HFF-Myc (cell line): ENCODE measurements at places on chromosomes 4 and X.

GRCh38 chr4:149605601-149606378 is 209.9 kb downstream of the IQCM start:
- DNase-seq = peak; percentile 21

GRCh38 chrX:138020941-138021340 is 455.0 kb downstream of the ZIC3 start:
- no peak for DNase-seq

GRCh38 chr4:169226565-169226964 is 44.2 kb downstream of the SH3RF1 start:
- DNase-seq = no peak

- DNase-seq = no peak
Observed at GRCh38 chr4:38529189-38530115, 134.5 kb upstream of the KLF3 start.

DNA sequence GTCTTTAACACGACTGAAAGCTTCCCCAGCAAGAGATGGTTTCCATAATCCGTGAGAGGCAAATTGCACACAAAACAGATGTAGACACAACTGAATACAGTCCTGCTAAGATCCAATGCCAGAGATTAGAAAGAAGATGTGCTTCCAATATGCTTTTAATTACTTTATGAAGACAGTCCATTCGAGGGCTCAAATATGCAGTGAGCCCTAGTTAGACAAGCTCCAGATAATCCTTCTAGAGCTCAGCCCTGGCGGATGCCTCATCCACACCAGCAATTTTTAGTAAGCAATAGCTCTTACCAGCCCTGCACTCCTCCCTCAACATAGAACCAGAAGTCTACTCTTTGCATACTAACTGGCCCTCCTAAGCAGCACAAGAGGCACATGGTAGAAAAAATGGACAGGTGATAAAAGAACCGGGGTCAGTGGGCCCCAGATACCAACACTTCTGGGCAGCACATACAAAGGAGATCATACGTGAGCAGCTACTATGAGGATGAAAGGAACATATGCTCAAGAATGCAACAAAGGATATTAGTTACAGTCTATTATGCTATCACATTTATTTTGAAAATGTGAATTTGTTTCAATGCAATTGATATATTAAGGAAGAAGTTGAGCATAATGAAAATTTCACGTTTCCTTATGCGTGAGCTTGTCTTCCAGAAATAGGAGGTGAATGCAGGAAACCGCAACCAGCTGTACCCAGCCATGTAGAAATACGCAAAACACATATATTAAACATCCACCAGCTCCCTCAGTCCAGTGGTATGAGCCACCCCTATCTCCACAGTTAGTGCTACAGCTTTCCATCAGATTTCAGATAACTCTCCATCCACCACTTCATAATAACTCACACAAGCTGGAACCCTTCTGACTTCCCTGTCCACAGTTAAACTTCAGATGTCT is 34.3 kb downstream of the GPC4 start:
- DNase-seq = no peak

DNA sequence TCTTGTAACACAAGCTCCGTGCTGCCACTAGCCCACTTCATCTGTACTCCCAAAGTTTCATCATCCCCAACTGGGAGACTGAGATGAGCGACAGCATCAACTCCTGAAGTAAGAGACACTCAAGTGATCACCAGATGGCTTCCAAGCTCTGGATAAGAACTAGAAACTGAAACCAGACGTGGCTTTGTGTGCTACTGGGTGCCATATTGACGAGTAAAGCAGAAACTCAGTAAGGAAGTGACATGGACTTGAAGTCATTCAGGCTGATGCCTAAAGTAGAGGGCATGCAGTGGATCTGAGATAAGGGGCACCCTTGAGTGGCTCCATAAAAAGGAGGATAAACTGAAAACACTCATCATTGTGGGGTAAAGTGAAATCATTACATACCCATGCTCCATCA is 72.4 kb downstream of the PCYT1B start:
- DNase-seq = no peak

GRCh38 chr4:178415925-178416324 is 973.7 kb upstream of the AGA start:
- no peak for DNase-seq

DNA sequence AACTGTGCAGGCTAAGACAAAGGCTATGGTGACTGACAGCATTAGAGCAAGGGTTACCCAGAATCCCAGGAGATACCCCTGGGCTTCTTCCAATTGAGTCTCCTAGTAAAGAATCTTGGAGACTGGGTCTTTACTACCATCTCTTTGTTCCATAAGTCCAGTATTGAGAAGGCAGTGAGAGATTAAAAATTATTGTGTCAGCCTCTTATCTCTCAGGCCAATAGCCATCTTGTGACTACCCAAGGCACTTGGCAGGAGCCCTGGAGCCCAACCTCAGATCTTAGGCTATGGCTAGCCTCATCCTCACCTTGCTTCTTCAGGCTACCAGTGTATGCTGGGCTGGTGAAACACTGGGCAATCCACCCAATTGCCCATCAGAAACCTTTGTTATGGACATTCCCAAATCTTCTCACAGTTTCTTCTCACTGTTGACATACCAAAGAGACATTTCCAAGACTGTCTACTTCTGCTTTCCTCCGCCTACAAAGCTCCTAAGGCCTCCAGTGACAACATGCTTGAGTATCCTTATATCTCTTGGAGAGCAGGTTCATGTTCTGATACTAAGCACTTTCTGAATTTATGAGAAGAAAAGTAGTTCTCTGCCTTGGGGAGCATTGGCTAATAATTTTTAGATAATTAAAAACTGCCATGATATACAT is 76.3 kb upstream of the STIM2 start:
- DNase-seq = no peak

DNA sequence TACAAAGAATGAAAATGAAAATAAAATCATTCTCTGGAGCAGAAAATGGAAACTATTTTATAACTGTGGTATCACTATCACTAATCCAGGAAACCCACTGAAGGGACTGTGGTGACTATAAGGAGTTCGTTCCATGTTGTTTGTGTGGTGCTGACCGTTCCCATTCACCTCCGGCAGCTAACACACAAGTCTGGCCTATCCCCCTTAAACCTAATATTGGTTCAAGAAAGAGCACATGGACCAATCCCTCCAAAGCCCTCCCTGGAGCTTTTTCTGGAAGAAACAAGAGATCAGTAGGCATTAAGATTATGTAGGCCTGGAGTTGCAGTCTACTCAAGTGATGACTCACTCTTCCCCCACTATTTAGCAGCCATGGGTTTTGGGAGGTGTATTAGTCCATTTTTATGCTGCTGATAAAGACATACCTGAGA is 25.9 kb upstream of the FAM241A start:
- DNase-seq = no peak
